ENCODE measurements at places on chromosomes 1 and 21.

DNA sequence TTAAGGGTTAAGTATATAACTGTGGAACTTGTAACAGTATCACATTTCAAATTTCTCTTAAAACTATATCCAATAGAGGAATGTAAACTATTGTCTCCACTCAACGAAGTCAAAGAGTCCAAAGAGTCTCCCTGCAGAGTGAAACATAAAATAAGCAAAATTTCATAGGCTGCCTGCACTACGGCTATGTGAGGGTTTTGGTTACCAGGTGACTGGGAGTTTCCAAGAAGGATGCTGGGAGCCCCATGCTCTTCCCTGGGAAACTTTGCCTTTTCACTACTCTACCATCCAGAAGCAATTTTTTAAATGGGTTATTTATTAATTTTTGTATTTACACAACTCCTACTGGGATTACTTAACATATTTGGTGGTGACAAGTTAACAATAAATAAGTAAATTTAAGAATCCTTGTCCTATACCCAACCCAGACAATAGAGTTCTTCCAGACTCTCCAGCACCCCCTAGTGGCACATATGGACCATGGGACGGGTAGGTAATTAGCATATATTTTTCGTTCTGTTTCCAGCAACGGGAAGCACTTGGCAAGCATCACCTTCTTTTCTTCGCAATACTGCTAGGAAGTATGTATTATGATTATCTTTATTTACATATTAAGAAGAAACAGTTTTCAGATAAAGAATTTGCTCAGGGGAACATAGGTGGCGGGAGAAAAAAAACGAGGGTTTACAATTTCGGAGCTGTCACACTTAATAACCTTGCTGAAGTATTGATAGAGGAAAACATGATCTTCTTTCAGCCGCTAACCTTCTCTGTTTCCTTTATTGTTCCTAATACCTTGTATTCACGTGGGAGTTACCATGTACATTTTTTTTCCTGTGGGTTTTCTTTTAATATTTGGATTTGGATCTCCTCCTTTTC, 3.5 kb downstream of the FMO2 start:
- no peaks in the 10 kb centered on the region for H3K36me3 ChIP-seq
- H3K4me3 ChIP-seq, result no peak overlapping the region
- no peak overlapping the region for H3K27ac ChIP-seq
- H3K27me3 ChIP-seq, result peaks cover 5% of the 10 kb centered on the region
- no peaks in the 10 kb centered on the region for H3K4me1 ChIP-seq

DNA sequence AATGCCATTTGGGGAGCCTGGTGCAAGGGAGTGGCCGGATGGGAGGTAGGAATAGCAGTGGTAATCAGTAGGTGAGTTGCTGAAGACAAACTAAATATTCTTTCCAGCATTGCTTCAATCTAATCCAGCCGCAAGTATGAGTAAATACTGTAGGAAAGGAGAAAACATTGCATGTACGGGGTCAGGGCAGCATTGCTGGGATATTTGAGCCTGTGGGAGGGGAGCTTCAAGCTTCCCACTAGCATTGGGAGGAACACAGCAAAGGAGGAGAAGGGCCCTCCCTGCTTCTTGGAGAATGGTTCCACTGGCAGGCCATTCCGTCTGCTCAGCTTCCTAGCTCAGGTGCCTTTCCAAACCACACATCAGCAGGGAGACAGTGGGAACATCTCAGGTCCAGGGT, 15.2 kb downstream of the CAPN2 start:
- peaks cover 74% of the 10 kb centered on the region for H3K36me3 ChIP-seq
- H3K4me3 ChIP-seq, result no peak overlapping the region
- H3K27ac ChIP-seq, result peak overlapping the region; percentile 97
- H3K4me1 ChIP-seq, result peaks cover 62% of the 10 kb centered on the region
- no peaks in the 10 kb centered on the region for H3K27me3 ChIP-seq

DNA sequence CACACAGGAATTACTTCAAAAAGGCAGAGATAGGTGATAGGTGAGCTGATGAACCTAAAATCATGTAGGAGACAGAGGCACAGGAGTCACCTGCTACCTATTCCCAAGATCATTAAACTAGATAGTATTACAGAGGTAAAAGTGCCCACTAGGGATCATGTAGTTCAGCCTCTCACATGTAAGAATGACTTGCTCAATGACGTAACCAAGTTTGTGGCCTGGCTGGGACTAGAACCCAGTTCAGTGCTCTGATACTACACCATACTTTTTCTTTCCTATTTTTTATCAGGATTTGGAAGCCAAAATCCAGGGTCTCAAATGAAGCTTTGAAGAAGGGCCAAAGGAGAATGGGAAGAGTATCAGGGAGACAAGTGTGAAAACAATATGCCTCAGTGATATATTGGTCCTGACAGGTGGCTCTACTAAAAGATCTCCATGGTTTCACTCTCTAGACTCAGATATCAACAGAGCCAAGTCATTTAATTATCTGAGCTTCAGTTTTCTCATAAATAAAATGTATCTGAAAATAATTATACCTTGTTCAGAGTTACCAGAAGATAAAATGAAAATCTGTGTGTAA, 87.3 kb upstream of the SLFNL1 start:
- no peaks in the 10 kb centered on the region for H3K27me3 ChIP-seq
- peaks cover 5% of the 10 kb centered on the region for H3K4me1 ChIP-seq
- peaks cover 10% of the 10 kb centered on the region for H3K36me3 ChIP-seq
- no peak for DNase-seq
- H3K4me3 ChIP-seq, result no peak overlapping the region
- no peak overlapping the region for H3K27ac ChIP-seq

- no peaks in the 10 kb centered on the region for H3K4me1 ChIP-seq
- H3K27ac ChIP-seq, result no peak overlapping the region
- DNase-seq, result no peak
- no peak overlapping the region for H3K4me3 ChIP-seq
Measured at GRCh38 chr1:209012443-209013196, 570.9 kb upstream of the CAMK1G start.

- no peak overlapping the region for H3K4me3 ChIP-seq
- H3K36me3 ChIP-seq, result no peaks in the 10 kb centered on the region
- DNase-seq, result no peak
- H3K4me1 ChIP-seq, result no peaks in the 10 kb centered on the region
Measured at GRCh38 chr1:42420121-42420520, 35.7 kb downstream of the ZMYND12 start.
